ENCODE measurements at places on chromosomes 1 and 21. TPM values are rescaled to one million over a fixed set of nuclear protein-coding genes. Genes with fewer than 3 reads are reported as not detected.

DNA sequence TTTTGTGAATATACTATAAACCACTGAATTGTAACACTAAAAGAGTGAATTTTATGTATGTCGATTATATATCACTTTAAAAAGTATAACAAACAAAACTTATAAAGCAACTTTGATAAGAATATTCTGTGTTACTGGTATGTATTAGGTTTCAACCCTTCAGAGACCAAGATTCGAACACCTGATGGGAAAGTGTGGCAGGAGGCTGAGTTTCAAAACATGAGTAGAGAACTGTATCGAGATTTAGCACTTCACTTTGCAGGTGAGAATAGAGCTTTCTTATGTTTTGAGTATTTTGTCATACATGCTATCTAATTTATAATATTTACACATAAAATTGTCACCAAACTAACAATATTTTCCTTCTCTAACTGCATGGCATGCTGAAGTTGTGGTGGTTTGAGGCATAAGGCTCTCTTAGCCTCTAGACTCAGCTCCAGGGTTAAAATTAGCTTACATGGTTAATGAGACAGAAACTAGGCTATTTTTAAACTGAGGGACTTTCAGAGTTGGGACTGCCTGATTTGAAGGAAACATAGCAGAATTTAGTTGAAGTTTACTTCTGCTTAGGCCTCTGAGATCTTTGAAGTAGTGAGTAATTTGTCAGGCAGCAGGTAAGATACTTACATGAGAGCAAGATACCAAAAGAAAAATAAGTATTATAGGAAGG lies 48.6 kb downstream of the CEP350 start:
- no peak for DNase-seq

DNA sequence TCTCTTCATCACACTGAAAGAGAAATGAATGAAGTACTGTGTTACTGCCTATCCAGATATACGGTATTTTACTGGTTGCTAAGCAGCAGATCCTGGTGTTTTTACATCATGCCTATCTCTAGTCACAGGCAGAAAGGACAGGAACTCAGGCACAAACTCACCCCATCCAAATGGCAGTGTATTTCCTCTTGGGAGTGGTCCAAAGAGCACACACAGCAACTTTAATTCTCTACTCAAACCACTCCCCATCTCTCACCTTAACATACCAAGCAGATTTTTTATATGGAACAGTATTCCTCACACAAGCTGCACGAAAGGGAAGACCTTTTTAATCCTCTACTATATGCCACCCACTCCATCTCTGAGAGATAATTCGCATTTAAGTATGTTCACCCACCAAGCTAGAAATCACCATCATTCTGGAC lies 27.3 kb downstream of the EIF4G3 start:
- DNase-seq: no peak

Gene LCE3D
- not detected for polyA plus RNA-seq

- DNase-seq: no peak
Observed at GRCh38 chr1:59645893-59646292, 168.9 kb upstream of the HOOK1 start.

GRCh38 chr1:59238993-59239392 lies 57.9 kb upstream of the FGGY start:
- no peak for DNase-seq

Gene CYP4B1
- polyA plus RNA-seq: 2.9 TPM

Gene DCST2
- polyA plus RNA-seq: 2.0 TPM

DNA sequence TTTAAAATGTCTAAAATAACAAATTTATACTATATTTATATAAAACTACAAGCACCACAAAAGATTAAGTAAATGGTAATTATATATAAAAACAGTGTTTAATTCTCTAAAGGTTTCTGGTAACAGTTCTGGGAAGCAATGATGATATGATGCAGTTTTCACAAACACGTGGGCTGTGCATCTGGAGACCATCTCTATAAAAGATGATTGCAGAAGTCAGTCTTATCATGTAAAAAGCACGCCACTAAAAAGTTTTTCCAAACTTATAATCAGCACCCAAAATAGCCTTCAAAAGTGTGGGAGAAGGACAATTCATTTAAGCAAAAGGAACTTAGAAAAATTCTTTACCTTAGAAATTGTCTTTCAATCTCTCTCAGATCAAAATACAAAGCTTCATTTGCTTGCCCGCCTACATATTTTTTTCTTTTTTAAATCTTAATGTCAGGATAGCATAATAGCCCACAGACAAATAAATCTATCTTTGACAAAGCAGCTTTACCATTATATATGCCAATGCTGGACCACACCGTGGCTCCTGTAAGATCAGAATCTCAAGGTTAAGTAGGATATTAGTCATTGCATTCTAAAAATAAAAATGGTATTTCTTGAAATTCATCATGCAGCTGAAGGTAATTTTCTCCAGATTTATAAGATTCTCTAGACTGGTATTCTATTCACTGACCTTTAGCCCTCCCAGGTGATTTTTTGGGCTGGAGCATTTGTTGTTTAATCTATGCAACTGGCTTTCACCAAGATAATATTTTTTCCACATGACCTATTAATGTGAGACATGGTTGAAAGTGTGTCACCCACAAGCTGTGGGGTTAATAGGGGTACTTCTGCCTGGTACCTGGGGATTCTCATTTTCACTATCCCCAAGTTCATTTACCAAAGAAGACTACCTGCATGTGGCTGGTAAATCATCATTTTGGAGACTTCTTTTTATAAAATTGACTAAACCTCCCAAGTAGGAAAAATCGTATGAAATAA lies 189.6 kb upstream of the ST6GALNAC5 start:
- no peak for DNase-seq

GRCh38 chr1:6519491-6519934 lies 28.0 kb upstream of the PLEKHG5 start:
- no peak for DNase-seq

DNA sequence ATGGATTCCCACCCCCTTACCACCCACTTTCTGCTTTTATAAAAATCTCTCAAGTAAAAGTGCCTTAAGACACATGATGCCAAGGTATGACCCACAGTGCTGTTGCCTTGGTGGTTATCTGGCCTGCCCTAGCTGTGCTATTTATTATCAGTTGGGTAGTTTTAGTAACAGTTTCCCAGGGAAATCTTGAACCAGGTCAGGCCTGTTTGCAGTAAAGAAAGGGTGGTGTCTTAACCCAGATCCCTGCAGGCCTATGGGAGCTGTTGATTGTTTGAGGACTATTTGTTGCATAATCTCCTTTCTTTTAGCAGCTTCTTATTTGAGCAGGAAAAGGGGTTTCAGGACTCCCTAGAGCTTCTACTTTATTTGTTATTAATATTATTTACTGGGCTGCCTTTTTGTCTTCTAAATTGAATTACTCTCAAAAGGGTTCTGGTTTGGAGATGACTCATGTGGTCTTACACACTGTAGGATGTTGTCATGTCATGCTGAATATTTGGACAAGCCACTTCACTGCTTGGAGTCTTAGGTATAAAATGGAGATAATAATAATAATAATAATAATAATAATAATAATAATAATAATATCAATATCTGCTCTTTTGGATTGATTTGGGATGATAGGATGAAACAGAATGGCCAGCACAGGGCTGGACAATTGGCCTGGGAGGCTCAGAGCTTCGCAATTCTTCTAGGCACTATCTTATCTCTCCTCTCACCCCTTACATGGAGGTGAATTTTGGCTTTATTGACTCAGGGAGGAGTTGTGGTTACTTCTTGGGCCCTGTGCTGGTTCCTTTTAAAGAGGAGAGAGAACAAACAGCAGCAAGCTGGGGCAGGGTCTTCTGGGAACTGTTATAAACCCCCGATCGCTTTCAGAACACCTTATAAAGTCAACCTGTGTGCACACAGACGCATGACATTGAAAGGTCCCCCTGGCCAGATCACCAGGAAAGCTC lies 252.1 kb downstream of the PRDM2 start:
- DNase-seq: no peak

Gene COL6A1
- 349 TPM for polyA plus RNA-seq

DNA sequence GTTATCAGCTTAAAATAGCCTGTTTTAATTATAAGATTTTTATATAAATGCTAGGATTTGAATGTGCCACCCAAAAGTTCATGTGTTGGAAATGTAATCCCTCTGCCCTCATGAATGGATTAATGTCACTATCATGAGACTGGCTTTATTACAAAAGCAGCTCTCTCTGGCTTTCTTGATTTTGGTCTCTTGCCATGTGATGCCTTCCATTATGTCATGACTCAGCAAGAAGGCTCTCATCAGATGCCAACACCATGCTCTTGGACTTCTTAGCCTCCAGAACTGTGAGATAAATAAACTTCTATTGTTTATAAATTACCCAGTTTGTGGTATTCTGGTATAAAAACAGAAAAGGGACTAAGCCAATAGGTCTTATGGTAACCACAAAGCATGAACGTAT lies 6.9 kb upstream of the PRSS38 start:
- no peak for DNase-seq

- no peak for DNase-seq
Observed at GRCh38 chr1:165481820-165482532, 37.0 kb upstream of the RXRG start.

DNA sequence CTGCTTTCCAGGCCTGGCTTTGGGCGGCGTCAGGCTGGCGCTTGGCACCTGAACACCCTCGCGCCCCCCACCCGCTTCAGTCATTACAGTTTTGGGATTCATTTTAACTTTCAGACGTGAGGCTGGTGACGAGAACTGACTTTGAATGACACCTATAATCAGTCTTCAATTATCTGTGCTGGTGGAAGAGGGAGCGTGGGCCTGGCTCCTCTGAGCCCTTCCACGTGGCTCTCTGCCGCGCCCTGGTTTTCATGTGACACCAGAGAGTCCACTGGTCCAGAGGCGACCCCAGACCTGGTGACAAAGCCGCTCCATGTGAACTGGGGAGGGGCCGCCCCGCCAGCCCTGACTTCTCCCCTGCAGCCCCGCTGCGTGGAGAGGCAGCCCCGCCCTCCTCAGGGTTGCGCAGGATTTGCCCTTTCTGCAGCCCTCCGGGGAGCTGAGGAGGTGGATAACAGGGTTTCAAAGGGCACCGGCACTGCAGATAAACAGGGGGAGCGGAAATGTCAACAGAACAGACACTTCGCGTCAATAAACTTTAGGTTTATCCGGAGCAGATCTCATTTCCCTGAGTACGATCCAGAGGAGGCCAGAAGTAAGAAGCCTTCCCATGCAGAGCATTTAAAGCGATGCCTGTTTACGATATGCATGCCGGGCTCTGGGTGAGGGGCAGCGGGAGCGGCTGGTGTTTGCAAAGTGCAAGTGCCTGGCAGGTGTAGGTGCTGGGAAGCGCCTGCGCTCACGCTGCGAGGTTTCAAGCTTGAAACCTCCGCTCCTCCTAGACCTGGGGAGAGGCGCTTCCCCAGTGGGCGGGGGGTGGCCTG lies 56.4 kb downstream of the AJAP1 start:
- peak; percentile 39 for DNase-seq

- no peak for DNase-seq
Observed at GRCh38 chr1:93699049-93699384, 17.4 kb upstream of the BCAR3 start.

DNA sequence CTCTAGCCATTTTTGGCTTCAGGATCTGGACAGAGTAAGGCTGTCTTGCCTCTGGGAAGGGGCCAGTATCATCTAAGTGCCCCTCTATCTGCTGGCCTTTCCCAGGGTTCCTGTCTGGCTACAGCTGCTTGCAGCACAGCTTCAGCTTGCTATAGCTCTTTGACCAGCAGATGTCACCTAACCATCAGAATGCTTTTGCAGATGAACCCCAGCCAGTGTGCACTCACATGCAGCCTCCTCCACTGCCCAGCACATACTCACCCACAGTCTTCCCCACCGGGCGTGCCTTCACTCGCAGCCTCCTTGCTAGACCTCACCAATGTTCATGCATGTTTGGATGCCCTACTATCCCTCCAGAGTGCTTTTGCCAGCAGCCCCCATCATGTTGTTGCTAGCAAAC lies 769.0 kb downstream of the BRINP3 start:
- DNase-seq: no peak

DNA sequence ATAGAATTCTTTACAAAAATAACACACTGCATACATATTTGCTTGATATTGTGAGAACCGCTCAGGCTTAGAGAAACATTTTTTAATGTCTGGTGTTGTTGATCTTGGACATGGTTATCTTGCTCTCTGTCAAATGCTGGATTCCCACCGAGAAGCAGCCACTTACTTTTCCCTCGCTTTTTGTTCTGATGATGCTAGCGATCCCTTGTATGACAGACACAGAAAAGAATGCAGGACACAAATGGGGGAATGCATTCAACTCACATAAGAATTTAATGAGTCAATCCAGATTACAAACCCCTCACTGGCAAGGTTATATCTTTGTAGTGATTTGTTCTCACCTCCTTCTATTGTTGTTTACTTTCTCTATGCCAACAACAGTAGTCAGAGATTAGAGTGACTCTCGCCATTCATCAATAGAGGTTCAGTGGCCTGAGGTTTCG lies 76.8 kb upstream of the AKT3 start:
- no peak for DNase-seq

- no peak for DNase-seq
Observed at GRCh38 chr1:204344665-204345355, 14.9 kb downstream of the PLEKHA6 start.

GRCh38 chr1:185895208-185895900 lies 161.2 kb downstream of the HMCN1 start:
- DNase-seq: no peak

DNA sequence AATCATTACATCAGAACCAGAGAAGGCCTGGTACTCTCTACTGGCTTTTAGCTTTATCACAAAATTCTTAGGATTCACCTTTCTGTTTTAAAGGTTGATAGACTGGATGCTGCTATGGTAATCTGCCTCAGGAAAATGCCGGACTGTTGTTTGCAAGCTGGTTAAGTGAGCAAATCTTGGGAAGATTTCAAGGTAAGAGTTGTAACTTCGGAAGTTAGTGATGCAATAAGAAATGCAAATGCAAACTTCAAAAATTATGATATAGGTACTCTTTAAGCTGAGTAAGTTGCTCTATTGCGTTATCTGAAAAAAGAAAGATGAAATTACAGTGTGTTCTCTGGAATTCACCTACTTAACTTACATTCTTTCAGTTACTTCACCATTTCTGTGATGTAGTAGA lies 4.4 kb upstream of the SLC16A1 start:
- DNase-seq: no peak

- no peak for DNase-seq
Observed at GRCh38 chr1:229047161-229047839, 223.6 kb upstream of the RAB4A start.

DNA sequence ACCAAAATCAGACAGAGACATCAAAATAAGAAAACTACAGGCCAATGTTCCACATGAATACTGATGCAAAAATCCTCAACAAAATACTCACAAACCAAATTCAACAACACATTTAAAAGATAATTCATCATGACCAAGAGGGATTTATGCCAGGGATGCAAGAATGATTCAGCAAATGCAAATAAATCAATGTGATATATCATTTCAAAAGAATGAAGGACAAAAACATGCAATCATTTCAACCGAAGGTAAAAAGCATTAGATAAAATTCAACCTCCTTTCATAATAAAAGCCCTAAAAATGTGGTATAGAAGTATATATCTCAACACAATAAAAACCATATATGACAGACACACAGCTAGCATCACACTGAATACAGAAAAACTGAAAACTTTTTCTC lies 81.5 kb upstream of the LYPLAL1 start:
- no peak for DNase-seq

- DNase-seq: no peak
Observed at GRCh38 chr21:27817074-27817473, 850.2 kb upstream of the ADAMTS5 start.

GRCh38 chr1:228015276-228016180 lies 8.7 kb downstream of the WNT3A start:
- DNase-seq: no peak

GRCh38 chr21:42565886-42566523 lies 52.4 kb downstream of the SLC37A1 start:
- no peak for DNase-seq

- no peak for DNase-seq
Observed at GRCh38 chr1:155324717-155325602, 4.3 kb downstream of the RUSC1 start.
